ENCODE measurements at places on chromosomes 2 and 18.

GRCh38 chr2:69007603-69008002 is 5.4 kb upstream of the ANTXR1 start:
- peak; percentile 30 for DNase-seq

- DNase-seq = no peak
Observed at GRCh38 chr18:61935362-61935761, 42.6 kb upstream of the RNF152 start.

- DNase-seq = peak; percentile 46
Observed at GRCh38 chr2:189719571-189719970, 43.0 kb downstream of the OSGEPL1 start.

DNA sequence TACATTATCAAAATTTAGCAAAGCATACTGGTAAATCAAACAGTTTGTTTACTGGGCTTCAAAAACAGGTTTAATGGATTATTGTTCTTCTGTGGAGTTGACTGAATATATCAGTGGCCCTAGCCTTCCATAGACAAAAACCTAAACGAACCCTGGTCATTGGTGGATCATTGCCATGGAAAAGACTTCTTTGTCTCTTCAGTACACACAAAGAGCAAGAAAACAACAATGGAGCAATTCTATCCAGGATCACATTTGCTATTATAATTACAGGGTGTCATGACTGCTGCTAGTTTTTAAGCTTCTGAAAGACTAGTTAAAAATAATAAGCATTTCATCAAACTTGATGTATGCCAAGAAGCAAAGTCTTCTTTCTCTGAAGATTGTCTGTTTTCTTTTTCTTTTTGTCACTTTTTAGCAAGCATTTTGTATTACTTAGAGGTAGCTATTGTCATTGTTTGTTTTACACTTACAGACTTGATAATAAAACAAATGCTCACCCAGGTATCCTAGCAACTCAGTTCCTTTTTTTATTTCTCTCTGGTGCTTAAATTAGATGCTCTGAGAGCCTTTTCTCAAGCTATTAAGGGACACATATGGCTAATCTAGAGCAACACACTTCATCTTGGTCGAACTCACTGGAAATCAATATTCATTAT is 1228.7 kb upstream of the DDX18 start:
- DNase-seq = no peak

- DNase-seq = no peak
Observed at GRCh38 chr2:178910005-178910404, 102.8 kb upstream of the TTN start.

- no peak for DNase-seq
Observed at GRCh38 chr18:63681449-63682340, 20.0 kb upstream of the SERPINB3 start.

- DNase-seq = no peak
Observed at GRCh38 chr2:216214768-216215167, 105.6 kb downstream of the XRCC5 start.

DNA sequence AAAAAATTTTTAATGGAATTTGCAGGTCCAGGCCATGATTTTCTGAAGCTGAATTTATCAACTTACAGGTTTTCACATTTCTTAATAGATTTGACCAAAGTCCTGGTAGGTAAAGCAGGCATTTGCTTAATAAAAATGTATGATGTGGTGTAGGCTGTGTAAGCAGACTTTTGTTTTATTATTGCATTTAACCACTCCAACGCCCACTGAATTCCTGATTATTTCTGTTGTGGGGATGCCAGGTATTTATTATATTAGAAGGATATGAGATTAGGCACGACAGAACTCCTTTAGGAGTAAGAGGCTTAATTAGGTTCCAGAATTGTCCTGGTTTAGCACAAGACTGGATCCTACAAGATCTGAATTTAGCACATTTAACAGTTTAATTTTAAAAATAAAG is 111.1 kb downstream of the ADCYAP1 start:
- DNase-seq = no peak

DNA sequence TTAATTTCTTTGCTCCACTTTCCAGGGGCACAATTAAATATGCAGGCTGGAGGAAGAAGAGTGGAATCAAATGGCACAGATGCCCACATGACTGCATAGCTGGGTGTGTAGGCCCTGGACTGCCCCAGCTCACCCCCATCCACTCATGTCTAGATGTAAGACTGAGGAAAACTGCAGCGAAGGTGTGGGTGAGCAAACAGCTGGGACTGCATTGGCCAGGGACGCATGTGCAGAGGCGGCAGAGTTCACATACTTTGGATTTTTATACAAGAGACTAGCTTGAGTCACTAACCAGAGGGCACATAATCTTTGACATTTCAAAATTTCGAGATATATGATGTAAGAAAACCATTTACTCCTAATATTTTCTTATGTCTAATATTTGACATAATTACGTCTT is 60.1 kb downstream of the SPIRE1 start:
- peak; percentile 95 for DNase-seq

- DNase-seq = peak; percentile 17
Observed at GRCh38 chr2:114022360-114023085, 132.6 kb downstream of the ACTR3 start.

DNA sequence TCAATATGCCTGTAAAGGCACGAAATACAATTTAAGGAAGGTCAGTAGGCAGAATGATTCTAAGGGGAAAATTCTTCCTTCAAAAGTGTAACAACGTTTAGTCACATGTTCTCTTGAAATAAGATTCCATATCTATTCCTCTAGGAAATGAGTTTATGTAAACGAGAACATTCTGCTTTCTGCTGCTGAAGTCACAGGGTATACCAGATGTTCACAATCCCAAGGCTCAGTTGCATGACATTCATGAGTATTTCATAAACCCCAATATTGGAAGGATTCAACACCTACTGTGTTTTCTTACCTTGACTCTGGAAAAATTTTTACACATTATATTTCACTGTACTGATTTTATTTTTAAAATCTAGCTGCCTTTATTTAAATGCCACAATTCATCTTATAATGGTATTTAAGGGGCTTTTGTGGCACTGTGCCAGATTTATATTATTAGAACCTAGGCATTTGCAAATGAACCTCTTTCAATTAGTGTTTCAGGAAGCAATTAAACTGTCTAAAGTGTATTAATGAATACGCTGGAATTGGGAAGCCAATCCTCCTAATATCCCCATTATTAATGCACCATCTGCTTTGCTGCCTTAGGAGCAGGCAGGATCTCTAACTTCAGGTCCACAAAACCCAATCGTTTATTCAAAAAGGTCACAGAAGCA is 542.6 kb upstream of the KLHL29 start:
- no peak for DNase-seq

DNA sequence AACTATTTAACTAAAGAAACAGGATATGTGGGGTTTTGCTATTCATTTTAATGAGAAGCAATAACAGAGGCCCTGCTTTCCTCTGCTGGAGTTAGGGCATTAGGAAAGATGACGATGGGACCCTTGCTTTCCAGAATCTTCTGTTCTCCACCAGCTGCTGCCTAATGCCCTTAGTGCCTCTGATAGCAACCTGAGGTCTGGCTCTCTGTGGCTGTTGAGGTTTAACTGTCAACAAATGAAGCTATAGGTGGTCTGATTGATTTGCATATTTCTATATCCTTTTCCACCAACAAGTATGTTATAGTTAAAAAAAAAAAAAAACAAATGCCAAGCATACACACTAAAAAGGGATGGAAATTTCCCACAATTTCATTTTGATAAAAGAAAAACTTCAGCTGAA is 115.1 kb upstream of the NCK2 start:
- DNase-seq = no peak

GRCh38 chr2:231415029-231415428 is 19.5 kb downstream of the B3GNT7 start:
- DNase-seq = no peak

DNA sequence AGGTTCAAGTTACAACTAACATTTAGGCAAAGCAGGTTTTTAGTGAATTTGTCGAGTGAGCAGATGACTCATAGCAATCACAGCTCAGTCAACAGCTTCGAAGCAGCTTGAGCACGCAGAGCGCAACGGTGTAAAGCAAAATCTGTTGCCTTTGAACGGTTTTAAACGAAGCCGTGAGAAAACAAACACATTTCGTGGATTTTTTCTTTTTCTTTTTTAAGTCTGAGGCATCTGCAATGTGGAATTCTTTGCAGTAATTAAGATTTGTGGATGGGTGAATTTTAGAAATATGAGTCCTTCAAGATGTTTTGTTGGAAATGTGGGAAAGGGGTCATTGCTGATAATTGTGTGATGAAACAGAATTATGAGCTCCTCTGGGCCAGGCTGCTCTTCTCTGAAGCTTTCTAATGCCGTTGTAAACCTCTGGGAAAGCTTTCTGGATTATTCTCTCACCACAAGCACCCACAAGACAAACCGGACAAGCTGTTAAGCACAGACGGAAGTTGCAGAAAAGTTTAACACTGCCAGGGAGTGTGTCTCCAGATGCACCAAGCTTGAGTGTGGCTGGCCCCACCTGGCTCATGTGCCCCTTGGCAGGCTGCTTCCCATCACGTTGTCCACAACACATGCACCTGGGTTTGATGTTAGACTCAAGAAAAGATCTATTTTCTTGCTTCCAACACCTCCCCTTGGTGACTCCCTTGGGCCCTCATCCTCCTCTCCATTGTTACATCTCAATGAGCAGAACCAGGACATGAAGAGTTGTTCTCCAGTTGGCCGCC is 224.7 kb downstream of the ACKR3 start:
- peak; percentile 17 for DNase-seq

- no peak for DNase-seq
Observed at GRCh38 chr2:30326497-30326896, 95.2 kb downstream of the LBH start.

- no peak for DNase-seq
Observed at GRCh38 chr18:57231864-57232263, 85.0 kb downstream of the BOD1L2 start.

GRCh38 chr2:220318037-220318436 is 690.6 kb downstream of the SLC4A3 start:
- no peak for DNase-seq

GRCh38 chr2:216804357-216805350 is 55.2 kb downstream of the TNP1 start:
- DNase-seq = no peak

DNA sequence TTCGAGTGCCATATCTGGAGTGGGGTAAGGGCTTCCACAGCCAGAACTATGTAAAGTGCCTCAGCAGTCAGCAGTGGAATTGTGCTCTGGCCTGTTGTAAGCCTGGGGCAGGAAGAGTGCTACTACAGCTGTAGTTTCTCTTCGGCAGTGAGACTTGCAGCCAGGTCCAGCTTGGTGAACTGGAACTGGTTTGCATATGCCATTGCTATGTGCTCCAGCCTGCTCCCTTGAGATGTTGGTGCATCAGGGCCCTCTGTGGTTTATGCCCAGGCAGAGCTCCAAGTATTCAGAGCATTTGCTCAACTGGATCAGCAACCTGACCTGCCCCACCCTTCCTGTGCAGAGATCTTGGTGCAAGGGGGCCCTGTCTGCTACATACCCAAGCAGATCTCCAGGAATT is 47.8 kb downstream of the ZNF804A start:
- DNase-seq = peak; percentile 52

DNA sequence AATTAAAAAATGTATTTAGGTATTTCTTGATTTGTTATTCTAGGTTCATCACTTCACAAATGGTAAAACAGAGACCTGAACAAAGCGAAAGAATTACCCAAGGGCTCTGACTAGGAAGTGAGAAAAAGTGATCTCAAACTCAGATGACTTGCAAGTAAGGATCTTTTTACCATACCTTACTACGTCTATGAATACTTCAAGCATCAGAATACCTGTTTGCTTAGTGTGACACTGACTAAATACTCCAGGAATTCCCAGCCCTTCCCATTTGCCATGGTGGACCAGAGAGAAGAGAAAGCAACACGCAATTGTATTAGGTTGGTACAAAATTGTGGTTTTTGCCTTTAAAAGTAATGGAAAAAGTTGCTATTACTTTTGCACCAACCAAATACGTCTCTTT is 35.8 kb upstream of the FIGN start:
- no peak for DNase-seq

GRCh38 chr2:120344214-120344975 is 1.5 kb upstream of the INHBB start:
- DNase-seq = no peak

- no peak for DNase-seq
Observed at GRCh38 chr2:37928377-37928776, 3.3 kb downstream of the RMDN2 start.

- peak; percentile 1 for DNase-seq
Observed at GRCh38 chr2:122927197-122927596, 1097.9 kb upstream of the CNTNAP5 start.

DNA sequence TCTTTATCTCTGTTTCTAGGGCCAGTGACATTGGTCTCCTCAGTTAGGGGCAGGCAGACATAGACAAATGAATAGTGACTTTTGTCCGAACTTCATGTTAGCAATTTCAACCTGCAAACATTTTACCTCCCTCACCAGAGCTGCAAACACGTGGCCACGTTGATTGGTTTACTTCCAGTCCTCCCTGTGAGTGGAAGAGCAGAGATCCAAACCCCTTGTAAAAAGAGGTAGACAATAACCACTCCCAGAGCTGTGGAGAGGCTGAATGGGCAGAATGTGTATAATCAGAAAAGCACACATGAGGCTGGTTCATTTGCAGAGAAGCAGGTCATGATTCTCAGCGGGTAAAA is 31.1 kb downstream of the CTIF start:
- no peak for DNase-seq

GRCh38 chr2:158464426-158465281 is 7.9 kb downstream of the PKP4 start:
- peak; percentile 52 for DNase-seq

GRCh38 chr2:233449081-233449901 is 95.0 kb downstream of the DGKD start:
- DNase-seq = peak; percentile 75

GRCh38 chr18:45608400-45608799 is 6.9 kb upstream of the SLC14A2 start:
- no peak for DNase-seq

- no peak for DNase-seq
Observed at GRCh38 chr2:67466734-67467133, 69.6 kb downstream of the ETAA1 start.

- DNase-seq = peak; percentile 82
Observed at GRCh38 chr2:135030826-135031225, 16.4 kb downstream of the MAP3K19 start.

GRCh38 chr2:239204876-239205468 is 195.8 kb downstream of the HDAC4 start:
- no peak for DNase-seq
